ENCODE measurements at places on chromosomes 1 and 21.
A peak's percentile ranks its signal among the peaks of the same experiment; 100 is the strongest.

DNA sequence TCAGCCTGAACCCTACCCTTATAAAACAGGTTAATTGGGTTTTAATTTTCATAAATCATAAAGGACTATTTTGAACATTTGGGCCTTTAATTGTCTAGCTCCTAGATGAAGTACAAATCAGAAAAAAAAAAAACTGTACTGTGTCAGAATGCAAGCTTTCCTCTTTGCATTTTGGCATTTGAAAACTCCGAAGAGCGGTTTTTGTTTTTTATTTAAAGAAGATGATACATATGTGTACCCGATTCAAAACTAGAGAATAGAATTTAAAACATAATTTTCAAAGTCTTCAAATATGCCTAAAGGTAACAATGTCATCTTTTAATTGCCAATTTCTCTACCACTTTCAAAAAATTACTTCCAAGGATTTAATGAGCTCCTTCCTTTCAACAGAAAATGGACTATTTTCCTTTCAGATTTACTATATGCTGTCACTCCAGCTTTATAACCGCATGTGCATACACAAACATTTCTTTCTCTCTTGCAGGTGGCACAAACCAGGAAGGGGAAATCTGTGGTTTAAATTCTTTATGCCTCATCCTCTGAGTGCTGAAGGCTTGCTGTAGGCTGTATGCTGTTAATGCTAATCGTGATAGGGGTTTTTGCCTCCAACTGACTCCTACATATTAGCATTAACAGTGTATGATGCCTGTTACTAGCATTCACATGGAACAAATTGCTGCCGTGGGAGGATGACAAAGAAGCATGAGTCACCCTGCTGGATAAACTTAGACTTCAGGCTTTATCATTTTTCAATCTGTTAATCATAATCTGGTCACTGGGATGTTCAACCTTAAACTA is 33.7 kb downstream of the MRPL39 start:
- peak; percentile 98 for DNase-seq

- no peak for DNase-seq
Observed at GRCh38 chr1:32639489-32640075, 10.8 kb downstream of the ZBTB8OS start.

DNA sequence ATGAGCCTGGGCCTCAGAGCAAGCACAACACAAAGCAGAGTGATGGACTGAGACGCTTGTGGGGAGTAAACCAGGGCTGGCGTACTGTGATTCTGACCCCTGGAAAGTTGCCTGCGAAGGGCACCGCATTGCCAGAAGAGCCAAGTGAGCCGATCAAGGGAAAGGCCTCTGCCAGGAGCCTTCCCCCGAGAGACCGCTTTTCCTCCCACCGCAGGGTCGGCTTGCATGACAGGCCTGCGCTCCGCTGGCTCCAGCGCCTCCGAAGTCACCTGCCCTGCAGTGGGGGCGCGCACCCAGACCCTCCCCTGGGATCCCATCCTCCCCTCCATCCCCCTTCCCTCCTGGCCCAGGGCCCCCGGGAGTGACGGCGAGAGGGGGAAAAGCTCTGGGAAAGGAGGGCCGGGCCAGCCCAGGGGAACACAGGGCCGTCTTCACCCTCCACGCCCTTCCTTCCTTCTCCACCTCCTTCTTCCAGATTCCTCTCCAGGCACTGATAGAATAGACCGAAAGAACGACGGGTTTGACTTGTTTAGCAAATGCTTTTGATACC is 165.0 kb downstream of the TRIM33 start:
- no peak for DNase-seq

- no peak for DNase-seq
Observed at GRCh38 chr1:42195841-42196240, 31.3 kb upstream of the GUCA2A start.

DNA sequence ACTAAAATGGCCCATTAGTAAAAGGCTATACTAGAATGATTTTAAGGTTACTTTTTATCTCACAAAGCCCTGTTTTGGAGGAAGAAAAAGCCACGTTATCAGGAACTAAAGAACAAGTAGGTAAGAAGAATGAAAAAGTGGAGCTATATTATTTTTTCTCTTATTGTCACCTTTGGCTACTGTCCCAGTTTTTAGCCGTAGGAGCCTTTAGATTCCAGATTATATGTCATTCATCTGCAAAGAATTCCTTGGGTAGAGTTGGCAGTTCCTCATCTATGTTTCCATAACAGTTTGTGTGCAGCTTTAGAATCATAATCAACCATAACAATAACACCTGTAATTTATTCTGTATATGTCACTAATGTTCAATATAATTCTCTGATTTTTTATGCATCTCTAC is 83.8 kb downstream of the TPR start:
- DNase-seq: no peak

DNA sequence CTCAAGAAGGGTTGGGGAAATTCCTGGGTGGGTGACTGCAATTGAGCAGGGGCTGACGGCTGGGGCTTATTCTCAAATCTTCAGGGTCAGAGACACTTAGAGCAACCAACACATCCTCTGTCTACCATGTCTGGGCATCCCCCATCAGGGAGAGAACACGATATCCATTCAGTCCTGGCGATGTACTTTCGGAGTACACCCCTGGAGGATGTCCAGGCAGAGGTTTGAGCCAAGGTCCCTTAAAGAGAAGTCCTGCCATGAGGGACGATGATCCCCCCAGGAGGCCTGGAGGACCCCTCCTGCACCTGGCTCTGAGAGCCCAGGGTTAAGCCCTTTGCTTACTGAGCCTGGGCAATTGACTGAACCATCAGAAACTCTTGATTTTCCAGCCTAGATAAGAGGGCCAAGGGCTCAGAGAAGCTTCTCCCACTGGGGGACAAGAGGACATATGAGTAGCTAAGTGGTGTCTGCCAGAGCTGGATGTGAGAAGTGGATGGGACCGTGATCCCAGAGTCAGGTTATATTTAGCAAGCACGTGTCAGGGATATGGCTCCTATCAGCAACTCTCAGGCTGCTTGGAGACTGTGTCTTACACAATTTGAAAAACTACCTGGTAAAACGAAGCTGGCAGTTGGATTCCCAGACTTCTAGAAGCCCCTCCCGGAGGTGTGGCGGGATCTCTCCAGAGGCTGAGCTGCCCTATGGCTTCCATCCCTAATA is 253.3 kb upstream of the VAMP3 start:
- DNase-seq: no peak

DNA sequence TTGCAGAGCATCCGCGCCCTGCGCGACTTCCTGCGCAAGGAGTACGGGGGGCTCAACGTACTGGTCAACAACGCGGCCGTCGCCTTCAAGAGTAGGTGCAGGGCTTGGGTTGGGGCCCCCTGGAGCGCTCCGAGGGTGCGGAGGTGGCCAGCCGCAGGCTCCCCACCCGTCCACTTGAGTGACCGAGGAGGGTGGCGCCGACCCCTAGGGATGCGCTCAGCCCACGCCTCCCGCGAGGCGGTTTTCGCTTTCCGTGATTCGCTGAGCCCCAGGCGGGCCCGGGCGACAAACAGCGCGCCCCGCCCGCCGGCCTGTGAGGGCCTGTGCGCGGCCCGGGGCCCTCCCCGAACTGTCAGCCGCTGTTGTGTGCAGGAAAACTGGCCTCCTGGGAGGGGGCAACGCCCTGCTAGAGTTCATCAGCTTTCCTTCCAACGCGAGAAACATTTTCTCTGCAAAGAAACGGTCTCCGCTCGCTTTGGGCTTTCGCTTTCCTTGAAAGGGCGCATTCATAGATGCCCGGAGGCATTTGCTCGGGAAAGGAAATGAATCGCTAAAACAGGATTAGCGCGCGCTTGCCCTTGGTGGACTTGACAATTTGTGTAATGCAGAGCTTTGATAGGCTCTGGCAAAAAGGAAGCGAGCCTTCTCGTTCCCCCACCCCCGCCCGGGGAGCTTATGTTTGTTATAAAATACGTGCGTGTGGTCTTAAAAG is 668 bp downstream of the CBR3 start:
- no peak for DNase-seq

GRCh38 chr1:81125672-81126071 is 675.1 kb upstream of the ADGRL2 start:
- no peak for DNase-seq

DNA sequence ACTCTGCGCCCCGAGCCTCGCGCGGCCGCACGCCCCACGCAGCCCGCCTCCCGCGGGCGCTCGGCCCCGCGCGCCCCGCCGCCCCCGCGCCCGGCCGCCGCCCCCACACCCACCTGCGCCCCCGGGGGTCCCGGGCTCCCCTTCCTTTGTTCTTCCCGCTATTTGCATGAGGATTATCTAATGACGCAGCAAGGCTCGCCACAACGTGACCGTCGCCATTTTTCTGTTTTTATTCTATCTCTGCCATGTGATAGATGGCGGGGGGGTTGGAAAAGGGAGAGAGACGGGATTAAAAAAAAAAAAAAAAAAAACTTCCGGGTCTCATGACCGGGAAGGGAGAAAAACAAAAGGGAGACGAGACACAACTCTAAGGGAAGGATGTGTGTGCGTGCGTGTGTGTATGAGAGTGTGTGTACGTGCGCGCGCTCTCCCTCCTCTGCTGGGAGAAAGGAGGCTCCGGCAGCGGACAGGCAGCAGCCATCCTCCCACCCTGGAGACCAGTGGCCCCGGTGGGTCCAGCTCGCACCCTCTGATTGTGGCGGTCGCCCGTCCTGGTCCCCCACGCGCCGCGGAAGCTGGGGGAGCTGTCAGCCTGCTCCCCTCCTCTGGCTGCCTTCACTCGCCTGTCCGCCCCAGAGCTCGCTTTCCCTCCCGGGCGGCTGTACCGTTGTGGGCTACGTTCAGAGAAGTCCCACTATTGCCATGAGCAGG is 80.4 kb upstream of the AK4 start:
- DNase-seq: no peak

DNA sequence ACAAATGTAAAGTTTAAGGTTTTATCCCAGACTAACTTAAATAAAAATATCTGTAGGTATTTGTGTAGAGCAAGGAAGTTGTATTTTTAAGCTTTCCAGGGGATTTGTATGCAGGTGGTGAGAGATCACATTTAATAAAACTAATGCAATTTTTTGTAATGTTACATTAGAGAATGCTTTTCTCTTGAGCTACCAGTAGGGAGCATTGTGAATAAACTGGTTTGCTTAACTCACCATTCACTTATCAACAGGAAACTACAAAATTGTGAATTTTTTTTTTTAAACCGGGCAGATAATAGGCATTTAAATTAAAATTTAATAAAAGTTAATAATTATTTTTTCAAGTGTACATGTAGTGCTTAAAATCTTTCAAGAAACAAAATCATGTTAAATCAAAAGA is 78.6 kb downstream of the IVNS1ABP start:
- DNase-seq: no peak

DNA sequence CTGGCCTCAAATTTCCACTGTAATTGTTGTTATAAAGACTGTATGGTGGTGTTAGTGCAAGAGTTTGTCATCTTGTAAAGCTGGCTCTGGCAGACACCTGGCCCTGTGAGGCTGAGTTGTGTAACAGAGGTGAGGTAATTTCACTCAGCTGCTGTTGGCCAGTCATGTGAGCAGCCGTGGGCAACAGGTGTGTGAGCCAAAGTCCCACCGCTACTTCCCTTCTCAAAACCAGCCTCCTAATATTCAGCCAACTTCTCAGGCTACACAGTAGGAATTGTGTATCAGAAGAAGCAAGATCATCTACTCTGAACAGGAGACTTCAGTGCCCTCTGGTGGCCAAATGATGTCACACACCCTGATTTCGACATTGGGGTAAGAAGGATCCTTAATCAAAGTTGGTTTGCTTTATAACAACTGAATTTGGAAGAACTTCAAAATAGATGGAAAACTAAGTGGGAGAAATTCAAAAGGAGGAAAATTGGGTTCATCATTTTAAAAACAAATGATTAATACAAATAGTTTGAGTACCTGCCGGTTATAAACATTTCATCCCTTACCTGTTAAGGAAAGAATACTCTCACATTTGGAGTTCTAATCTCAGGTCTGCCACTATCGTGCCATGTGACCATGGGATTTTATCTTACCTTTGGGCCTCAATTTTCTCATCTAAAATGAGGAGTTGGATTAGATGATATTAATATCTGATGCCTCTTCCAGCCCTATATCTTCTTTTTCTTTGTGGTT is 2.6 kb upstream of the CREG1 start:
- DNase-seq: no peak

DNA sequence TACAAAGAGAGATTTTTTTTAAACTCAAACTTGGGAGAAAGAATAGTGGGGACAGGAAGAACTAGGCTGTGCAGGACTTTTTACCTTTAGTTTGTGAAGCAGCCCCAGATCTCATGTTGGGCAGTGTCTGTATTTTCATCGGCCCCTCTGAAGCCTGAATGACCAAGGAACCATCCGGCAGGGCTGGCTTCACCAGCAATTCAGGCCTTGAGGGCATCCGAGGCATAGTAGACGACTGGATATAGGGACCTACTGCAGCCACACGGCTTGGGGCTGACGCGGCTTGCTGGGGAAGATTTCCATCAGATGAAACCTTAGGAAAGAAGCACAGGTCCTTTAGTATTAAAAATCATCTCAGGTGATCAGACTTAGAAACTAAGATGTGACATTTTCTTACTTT is 43.7 kb downstream of the TP53BP2 start:
- DNase-seq: no peak

DNA sequence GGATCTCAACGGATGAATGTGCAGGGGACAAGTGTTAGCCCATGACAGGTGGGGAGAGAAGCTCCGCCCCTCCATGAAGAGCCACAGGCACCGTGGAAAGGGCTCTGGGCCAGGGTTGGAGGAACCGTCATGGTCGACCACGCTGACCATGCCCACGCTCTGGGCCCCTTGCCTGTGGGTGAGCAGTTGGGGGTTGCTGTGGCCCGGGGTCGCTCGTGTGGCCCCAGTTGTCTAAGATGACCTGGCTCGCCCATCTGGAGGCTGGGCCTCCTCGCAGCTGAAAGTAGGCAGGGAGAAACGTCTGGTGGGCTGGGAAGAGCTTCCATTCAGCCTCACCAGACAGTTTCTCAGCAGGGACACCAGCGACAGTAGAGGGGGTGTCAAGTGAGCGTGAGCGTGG is 13.1 kb upstream of the UTS2 start:
- DNase-seq: no peak

Measured in non-pigmented ciliary epithelial cell (primary cell).